ENCODE measurements at places on chromosomes 5 and 9.

DNA sequence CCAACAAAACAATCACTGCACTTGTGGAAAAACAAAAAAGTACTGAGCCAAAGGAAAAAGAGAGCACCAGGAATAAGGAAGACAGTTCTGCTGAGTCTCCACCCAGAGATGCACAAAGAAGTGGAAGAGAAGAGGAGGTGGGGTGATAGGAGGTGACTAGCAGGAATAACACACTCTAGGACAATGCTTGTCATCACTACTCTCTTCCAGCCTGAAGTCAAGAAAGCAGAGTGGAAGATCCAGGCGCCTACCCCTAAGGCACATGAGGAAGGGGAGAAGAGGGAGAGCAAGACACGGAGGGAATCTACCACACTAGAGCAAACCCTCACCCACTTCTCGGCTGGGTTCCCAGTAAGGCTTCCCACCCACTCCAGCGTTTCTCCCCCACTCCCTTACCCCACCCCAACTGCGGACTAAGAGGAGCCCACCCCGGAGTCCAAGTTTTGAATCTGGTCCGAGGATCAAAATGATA lies 1.7 kb downstream of the SLIT3 start:
- no peak for DNase-seq

GRCh38 chr5:121899346-121899745 lies 47.7 kb downstream of the FTMT start:
- no peak for DNase-seq

DNA sequence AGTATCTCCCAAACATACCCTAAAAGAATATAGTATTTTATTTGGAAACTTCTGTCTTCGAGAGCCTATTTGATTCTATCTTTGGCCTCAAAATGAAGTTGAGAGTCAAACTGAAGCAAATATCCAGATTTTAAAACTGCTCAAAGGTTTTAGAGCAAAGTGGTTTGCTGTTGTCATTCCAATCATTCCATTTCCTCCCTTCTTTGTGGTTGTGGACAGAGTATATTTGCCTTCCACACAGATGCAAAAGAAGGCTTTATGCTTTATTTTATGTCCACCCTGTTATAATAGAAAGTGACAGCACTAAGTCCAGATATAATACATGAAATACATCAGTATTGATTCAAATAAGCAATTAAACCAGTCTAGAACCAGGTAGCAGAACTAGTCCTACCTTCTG lies 12.4 kb downstream of the GZMK start:
- no peak for DNase-seq

- no peak for DNase-seq
These were observed 43.0 kb upstream of the HRH2 start for GRCh38 chr5:175614861-175615260.

- DNase-seq = peak; percentile 3
These were observed 19.6 kb upstream of the TMEM252 start for GRCh38 chr9:68560071-68560844.

All from stimulated activated naive CD4-positive, alpha-beta T cell treated with Interleukin-2 at 50 U/mL for 16 hours (primary cell).